ENCODE measurements at places on chromosomes 11 and 22.
A peak's percentile ranks its signal among the peaks of the same experiment; 100 is the strongest.

GRCh38 chr22:39431821-39432251 lies 25.0 kb upstream of the MGAT3 start:
- no peak for DNase-seq

- no peak for DNase-seq
Observed at GRCh38 chr11:119023741-119024140, 5.2 kb downstream of the TRAPPC4 start.

GRCh38 chr11:83782329-83782728 lies 496.2 kb upstream of the CCDC90B start:
- DNase-seq, result no peak

- no peak for DNase-seq
Observed at GRCh38 chr11:61131186-61131585, 28.9 kb downstream of the CD5 start.

GRCh38 chr11:128390246-128390645 lies 197.1 kb downstream of the ETS1 start:
- no peak for DNase-seq

DNA sequence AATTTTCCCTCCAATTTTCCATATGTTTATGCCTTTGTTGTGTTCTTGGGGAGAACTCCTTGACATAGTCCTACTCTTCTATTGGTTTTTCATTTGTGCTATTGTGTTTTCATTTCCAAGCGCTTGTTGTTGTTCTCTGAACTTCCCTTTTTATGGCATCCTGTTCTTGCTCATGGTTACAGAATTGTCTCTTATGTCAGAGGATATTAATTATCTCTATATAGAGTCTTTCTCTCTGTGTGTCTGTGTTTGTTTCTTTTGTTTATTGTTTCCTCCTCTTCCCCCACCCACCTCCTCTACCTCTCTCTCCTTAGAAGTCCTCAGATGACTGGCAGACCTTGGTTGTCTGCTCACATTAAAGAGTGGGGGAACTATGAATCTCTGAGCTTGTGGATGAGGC lies 69.9 kb downstream of the HORMAD2 start:
- DNase-seq, result no peak

- DNase-seq, result no peak
Observed at GRCh38 chr22:29219881-29220670, 14.4 kb downstream of the EMID1 start.

GRCh38 chr11:95296165-95296564 lies 65.2 kb upstream of the SESN3 start:
- no peak for DNase-seq

DNA sequence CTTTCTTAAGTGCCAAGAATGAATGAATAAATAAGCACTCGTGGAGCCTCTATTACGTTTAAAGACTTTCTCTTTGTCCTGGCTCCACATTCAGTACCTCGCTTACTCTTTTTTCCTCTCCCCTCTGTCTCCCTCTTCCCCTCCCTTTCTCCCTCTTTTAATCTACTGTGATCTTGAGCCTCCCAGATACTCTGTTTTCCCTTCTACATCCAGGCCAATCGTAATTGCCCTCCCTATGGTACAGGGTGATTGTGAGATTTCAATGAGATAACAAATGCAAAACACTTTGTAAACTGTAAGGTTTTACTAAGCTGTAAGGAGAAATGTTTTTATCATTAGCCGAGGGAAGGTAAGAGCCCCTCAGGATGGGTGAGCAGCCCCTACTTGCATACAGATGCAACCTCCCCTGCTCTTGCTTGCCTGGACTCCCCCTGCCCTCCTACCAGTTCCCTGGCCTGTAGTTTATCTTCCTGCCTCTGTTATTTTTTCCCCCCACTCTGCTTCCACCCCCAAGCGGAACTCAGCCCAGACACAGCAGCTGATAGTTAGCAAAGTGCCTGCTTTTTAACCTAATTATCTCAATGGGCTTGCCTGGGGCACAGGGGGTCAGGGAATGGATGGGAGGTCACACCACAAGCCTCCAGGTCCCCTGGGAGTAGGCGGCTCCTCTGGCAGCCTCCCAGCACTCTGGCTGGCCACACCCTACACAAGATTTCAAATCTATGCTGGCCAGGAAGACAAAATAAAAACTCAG lies 76.9 kb upstream of the CADM1 start:
- DNase-seq, result peak; percentile 81

- DNase-seq, result no peak
Observed at GRCh38 chr11:69904161-69904973, 85.2 kb upstream of the FGF3 start.

- DNase-seq, result peak; percentile 76
Observed at GRCh38 chr22:28443526-28443876, 236.1 kb downstream of the TTC28 start.

DNA sequence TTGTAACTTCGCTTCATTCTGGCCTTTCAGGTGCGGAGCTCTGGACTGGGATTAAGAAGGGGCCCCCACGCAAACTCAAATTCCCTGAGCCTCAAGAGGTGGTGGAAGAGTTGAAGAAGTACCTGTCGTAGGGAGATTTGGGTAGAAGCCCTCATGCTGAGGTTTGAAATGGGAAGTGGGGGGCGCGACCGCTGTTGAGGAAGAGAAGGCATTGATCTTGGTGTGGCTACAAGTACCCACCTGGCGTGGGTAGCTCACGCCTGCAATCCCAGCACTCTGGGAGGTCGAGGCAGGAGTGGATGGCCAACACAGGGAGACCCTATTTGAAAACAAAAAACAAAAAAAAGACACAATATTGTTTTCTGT lies 779 bp downstream of the SELENOH start:
- no peak for DNase-seq

DNA sequence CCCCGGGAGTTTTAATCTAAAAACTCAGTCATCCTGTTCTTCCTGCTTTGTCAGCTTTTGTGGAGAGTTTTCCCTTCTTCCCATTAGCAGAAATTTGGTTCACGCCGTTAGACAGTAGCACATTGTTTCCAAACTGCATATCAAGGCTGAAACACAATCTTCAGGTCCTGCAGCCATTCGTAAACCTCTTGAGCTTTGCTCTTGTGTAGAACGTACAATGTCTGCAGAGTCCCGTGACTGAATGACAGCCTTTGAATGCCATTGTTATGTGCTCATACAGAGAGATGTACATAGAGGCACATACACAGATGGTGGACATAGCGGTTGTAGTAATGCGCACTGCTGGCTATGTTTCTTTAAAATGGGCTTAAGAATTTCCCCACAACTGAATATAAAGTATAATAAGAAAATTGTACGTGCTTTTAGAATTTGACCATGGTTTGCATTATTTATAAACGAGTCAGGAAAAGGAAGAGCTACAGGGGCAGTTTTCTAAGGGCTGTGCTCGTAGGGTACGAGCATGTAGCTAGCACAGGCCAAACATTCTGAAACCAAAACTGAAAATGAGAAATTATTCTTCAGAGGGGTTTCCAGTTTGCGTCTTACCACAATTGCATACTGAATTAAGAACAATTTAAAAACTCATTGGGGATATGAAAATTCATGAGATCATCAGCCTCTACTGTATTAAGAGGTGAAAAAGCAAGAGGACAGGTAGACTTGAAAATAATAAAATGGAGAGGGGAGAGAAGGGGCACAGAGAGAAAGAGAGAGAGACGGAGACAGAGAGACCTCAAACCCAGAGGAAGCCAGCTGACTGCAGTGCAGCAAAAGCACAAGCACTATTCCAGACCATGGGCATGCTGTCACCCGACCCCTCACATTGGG lies 310.1 kb downstream of the CADM1 start:
- no peak for DNase-seq

- no peak for DNase-seq
Observed at GRCh38 chr22:32649515-32650200, 151.8 kb upstream of the TIMP3 start.

DNA sequence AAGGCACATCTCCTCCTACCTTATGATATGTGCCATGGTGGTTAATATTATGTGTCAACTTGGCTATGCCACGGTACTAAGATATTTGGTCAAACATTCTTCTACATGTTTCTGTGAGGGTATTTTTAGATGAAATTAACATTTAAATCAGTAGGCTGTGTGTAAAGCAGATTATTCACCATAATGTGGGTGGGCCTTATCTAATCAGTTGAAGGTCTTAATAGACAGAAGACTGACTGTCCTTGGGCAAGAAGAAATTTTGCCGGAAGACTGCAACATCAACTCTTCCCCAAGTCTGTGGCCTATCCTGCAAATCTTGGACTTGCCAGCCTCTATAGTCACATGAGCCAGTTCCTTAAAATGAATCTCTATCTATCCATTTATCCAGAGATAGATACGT lies 380.1 kb upstream of the DDI1 start:
- no peak for DNase-seq

GRCh38 chr22:19180740-19181410 lies 2.3 kb upstream of the SLC25A1 start:
- no peak for DNase-seq

DNA sequence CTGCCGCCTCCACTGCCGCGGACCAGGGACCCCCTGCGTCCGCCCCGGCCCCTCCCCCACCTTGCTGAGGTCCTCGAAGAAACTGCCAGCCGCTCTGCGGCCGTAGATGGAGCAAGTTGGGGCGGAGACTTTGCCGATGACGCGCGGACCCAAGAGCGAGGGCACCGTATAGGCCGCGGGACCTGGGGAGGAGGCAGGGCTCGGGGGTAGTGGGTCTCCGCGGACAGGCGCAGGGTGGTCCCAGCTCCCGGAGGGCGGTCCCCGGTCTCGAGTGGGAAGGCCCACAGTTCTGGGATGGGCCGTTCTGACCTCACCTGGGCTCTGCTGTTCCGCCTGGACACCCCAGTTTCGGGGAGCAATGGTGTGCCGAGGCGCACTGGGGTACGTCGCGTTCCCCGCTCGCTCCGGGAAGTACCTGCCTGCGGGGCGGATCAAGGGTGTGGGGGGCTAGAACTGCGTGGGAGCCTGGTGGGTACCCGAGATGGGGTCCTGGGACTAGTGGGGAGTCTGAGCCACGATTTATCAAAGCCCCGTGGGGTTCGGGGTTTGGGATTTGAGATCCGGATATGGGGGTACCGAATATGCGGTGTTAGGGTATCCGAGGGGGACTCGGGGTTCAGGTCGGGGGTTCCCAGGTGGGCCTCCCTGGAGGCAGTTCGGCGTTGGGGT lies 1.2 kb upstream of the TYMP start:
- peak; percentile 92 for DNase-seq

DNA sequence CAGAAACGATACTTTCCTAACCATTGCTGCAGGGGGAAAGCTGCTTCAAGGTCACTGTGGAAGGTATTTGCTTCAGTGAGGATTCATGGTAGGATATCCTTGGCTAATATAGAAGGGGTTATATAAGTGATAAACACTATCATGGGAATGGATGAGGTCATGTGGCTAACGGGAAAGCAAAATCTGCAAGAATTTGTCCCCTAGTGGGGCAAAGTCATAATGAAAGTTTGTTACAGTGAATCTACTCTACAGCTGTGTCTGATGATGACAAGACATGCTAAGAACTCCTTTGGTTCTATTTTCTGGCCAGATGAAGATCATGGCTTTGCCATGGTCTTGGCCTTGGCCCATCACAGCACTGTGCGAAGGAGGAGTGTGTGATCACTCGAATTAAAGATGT lies 13.8 kb downstream of the MMP20 start:
- DNase-seq, result no peak

DNA sequence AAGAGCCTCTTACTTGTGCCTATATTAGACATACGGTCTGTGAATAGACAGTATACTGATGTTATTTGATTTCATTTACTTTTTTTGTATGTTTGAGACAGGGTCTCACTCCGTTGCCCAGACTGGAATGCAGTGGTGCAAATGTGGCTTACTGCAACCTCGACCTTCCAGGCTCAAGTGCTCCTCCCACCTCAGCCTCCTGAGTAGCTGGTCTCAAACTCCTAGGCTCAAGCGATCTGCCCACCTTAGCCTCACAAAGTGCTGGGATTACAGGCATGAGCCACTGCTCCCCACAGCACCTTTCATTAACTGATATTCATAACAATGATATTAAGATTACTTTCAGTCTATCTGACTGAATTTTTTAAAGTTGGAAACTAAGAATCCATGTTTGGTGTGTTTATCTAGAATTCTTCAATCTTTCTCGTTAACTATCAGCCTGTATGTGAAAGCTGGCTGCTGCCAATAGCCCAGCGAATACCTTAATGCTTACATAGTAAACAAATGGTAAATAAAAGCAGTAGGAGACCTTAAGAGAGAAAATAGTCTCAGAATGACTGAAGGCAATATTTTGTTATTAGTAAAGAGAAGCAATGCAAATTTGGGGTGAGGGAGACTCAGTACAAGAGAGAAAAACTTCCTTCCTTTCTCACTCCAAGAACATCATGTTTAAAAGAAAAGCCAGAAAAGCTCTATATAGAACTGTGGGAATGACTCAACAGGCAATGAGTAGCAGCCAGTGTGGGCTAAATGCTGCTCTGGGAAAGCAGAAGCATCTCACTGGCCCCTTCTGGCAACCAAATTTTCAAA lies 101.9 kb downstream of the MRTFA start:
- no peak for DNase-seq

DNA sequence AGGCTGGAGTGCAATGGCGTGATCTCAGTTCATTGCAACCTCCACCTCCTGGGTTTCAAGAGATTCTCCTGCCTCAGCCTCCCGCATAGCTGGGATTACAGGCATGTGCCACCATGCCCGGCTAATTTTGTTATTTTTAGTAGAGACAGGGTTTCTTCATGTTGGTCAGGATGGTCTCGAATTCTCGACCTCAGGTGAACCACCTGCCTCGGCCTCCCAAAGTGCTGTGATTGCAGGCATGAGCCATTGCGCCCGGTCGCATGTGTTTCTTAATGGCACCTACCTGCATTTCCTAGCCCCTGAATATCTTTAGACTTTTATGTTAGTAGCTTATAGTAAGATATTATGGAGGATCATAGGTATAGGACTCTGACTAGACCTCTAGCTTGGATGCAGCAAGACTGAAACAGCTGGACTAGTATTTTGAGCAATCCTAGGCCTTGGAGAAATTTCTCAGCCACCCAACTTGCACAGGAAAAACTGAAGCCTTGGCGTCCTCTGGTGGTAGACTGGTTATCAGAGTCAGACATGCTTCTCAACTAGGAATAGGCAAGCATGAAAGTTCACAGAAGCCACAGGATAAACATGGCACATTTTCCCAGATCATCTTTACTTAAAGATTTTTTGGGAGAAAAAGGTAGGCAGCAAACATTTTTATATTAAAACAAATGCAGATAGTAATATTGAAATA lies 22.7 kb upstream of the C1QTNF4 start:
- peak; percentile 72 for DNase-seq

DNA sequence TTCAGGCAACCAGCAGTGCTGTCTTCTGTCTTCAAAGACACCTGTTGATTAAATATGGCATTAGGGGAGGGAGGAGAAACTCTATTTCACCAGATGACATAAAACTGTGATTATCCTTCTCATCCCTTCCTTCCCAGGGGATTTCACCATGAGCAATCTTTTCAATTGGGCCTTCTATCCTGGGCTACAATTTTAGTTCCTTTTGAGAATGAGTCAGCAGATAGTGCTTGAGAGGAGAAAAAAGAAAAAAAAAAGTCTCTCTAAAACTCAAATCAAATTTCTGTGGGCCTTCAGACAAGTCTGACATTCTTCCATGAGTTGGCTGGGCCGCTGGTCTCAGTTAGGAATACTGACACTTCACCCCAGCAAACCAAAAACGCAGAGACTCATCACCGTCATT lies 7.2 kb downstream of the FLI1 start:
- no peak for DNase-seq

- no peak for DNase-seq
Observed at GRCh38 chr22:30370641-30371230, 13.9 kb downstream of the CCDC157 start.
